ENCODE measurements at places on chromosomes 5 and 9. TPM values are rescaled to one million over a fixed set of nuclear protein-coding genes. Genes with fewer than 3 reads are reported as not detected.

Gene SLC25A2
- not detected for total RNA-seq

Gene DBH
- not detected for total RNA-seq

Gene NMUR2
- total RNA-seq: 0.13 TPM

Gene CTXN3
- total RNA-seq: not detected

Gene ADAMTS19
- not detected for total RNA-seq

Gene HTR4
- not detected for total RNA-seq

Gene AGXT2
- total RNA-seq: not detected

Gene GFI1B
- total RNA-seq: not detected

Gene NXNL2
- 0.86 TPM for total RNA-seq

Gene GKAP1
- total RNA-seq: 4.3 TPM

Gene SPATA31E1
- total RNA-seq: not detected

Gene SPINK6
- total RNA-seq: 0.49 TPM

Gene TEX53
- not detected for total RNA-seq

Gene IFNA13
- total RNA-seq: not detected

Gene PCBD2
- total RNA-seq: 10.7 TPM

Gene GGTA1
- total RNA-seq: not detected

Gene FAM240B
- not detected for total RNA-seq

All from A549 treated with GW870086 at 1 μM for 4 hours (cell line).